Stimulated activated CD4-positive, alpha-beta T cell treated with anti-CD3 and anti-CD28 coated beads, Interleukin-4, amount 100 ng/mL, for 4 hours (primary cell): ENCODE measurements at places on chromosomes 13 and 19.

GRCh38 chr13:42214446-42214845 is 57.5 kb upstream of the AKAP11 start:
- no peak for DNase-seq

GRCh38 chr13:101845245-101846020 is 393.0 kb downstream of the ITGBL1 start:
- no peak for DNase-seq

DNA sequence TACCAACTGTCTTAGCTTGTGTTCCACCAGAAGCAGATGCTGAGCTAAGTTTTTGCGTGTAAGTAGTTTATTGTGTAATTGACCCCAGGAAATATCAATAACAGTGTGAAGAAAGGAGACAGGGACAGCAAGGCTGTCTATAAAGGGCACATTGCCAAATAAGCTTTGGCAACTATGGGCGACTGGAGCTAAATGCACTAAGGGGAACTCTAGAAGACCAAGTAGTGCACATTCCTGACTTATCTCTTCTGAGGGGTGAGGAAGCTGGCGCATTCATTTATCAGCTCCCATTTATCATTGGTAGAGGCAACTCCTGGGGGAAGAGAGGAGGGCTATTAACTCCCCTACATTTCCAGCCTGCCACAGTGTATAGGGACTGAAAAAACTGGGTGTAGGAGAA is 135.0 kb downstream of the DLEU7 start:
- no peak for DNase-seq

DNA sequence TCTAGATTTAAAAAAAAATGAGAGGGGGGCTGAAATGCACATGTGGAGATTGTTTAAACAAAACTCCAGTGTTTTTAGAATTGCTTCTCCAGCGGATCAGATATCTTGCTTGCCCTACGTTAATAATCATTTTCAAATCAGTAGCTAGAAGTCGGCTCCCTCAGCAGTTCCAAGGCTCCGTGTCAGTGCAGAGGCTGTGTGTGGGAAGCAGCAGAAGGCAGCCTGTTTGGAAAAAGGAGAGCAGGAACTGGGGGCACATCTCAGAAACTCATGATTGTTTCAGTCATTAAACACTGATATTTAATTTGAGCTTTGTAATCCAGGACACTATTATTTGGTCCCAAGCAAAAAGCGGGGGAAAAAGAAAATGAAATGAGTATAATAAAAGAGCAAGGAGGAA is 50.9 kb downstream of the SOX21 start:
- DNase-seq: no peak

- no peak for DNase-seq
Observed at GRCh38 chr13:76792731-76793347, 93.4 kb downstream of the KCTD12 start.

DNA sequence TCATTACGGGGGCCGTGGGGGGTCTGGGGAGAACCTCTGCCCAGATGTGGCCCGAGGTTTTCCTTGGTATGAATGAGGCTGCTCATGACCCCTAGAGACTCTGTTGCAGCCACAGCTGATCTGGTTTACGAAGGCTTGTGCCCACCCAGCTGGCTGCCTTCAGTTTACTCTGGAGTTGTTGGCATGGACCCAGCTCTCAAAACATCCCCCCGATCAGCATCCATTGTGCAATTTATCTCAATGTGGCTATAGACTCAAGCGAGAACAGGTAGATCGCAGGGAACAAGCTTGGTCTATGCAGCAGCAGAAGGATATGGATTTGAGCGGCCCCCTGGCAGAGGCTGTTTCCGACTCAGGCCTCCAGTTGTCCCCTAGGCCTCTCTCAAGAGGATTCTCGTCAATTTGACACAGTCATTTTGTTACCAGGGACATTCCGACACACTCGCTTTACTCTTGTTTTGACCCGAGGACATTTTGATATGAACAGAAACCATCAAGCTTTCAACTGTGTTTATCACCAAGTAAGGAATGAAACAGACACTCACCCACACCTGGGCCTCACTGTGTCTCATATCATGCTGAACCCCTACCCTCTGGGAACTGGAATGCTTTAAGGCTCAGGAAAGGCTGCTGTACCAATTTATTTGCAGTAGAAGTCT is 161.5 kb downstream of the KATNAL1 start:
- DNase-seq: no peak

GRCh38 chr13:110358381-110358780 is 51.3 kb downstream of the COL4A2 start:
- DNase-seq: no peak

DNA sequence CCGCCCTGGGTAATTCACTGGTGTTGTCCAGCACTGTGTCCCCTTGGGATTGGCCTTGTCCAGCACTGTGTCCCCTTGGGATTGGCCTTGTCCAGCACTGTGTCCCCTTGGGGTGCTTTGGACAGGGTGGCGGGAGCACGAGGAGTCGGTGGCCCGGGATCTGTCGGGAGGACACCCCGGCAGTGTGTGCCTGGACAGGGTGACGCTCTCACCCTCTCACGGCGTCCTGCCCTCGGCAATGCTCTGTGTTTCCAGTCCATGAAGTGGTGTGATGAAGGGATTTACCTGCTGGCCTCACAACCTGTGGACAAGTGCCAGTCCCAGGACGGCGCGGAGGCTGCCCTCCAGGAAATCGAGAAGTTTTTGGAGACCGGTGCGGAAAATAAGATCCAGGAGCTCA is 29.9 kb upstream of the F7 start:
- no peak for DNase-seq

GRCh38 chr13:101211261-101211660 is 205.0 kb downstream of the NALCN start:
- no peak for DNase-seq

DNA sequence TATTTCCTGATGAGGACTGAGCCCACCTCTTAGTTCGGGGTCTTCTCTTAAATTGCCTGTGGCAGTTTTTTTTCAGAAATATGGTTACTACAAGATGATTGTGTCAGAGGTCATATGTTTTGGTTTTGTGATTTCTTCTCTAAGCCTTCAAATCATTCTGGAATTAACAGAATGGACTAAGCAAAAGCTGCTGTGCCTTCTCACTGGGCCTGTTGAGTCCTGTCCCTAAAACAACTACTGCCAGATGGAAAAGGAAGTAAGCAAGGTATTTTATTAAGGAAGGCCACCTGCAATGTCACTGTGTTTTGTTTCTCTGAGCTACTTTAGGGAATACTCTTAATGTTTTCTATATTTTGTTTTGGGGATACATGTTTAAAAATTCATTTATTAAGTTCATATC is 470.8 kb downstream of the PCDH20 start:
- no peak for DNase-seq

GRCh38 chr19:17953316-17953801 is 13.5 kb upstream of the KCNN1 start:
- no peak for DNase-seq

DNA sequence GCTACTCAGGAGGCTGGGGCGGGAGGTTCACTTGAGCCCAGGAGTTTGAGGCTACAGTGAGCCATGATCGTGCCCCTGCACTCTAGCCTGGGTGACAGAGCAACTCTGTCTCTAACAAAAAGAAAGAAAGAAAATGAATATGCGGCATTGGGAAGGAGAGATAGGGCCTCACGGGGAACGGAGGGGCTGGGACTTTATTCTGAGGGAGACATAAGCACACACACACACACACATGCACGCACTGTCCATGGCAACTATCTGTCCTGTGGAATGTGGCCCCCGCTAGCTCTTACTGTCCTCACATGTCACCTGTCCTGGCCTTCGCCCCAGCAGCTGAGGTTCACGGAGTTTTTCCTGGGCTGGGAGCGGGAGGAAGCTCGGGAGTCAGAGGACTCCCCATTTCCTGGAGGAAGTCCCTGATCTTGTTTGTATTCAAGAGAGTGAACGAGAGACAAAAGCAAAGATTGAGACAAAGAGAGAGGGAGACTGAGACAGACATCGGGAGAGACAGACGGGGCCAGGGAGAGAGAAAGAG is 654 bp downstream of the STAP2 start:
- no peak for DNase-seq

DNA sequence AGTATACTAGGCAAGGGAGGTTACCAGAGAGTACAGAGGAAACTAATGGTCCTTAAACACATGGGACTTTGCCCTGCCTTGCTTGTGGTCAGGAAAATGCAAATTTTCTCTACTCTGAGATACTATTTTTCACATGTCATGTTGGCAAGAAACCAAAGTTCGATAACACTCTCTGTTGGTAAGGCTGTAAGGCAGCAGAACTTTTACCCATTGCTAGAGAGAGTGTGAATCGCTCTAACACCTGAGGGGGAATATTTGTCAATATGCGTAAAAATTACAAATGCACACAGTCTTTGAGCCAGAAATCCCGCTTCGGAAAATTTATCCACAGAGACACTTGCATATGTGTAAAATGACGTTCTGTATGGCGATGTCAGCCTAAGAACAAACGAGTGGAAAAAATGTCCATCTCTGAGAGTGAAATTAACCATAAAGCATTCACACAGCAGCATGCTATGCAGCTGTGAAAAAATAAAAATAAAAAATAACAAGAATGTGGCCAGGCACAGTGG is 9.5 kb upstream of the RFX1 start:
- DNase-seq: no peak

GRCh38 chr13:69619651-69620050 is 488.0 kb upstream of the ATXN8OS start:
- DNase-seq: no peak

DNA sequence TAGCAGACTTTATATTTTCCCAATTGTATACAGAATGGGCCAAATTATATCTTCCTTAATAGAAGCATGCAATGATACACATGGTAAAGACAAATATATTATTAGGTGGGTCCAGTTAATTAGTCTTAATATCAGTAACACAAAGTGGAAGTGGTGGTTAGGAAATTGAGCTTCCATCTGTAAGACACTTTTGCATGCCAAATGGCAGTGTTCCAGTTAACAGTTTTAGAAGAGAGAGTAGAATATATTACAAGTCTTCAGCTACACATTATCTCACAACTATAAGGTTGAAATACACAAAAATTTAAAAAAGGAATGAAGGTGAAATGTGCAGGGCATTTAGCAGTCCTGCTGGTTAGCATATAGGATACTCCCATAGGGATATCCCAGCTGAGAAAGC is 536.5 kb downstream of the PCDH9 start:
- no peak for DNase-seq

DNA sequence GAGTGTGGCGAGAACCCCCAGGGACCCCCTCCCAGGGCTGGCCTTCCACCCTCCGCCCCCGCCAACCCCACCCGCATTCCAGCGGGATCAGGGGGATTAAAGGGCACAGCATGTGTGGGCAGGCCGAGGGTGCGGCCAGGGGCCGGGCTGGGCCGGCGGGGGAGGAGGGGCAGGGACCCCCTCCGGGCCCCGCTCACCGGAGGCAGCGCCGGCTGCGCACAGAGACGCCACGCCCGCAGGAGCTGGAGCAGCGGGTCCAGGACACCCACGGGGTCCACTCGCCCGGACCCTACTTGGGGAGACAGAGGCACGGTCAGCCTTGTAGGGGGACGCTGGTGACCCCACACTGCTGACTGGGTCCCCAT is 2.4 kb downstream of the ADAMTSL5 start:
- no peak for DNase-seq

DNA sequence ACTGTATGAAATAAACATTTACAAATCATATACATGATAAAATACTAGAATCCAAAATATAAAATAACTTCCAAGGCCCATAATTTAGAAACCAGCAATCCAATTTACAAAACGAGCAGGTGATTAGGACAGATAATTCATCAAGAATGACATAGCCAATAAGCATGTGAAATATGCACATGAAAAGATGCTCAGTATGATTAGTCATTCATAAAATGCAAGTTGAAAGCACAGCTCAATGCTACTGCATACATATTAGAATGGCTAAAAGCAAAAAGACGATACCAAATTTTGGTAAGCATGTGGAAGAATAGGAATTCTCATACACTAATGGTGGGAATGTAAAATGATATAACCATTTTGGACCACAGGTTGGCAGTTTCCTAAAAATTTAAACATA is 837.2 kb upstream of the MIR17HG start:
- DNase-seq: no peak
